Immature natural killer cell (primary cell): ENCODE measurements at places on chromosomes 2 and 18. TPM values are rescaled to one million over a fixed set of nuclear protein-coding genes. Genes with fewer than 3 reads are reported as not detected.

The CHST10 gene
- 7.1 TPM for polyA plus RNA-seq

The COLEC12 gene
- not detected for polyA plus RNA-seq

The PLGLB1 gene
- polyA plus RNA-seq: 0.67 TPM

The C2orf66 gene
- polyA plus RNA-seq: not detected

The CNDP1 gene
- not detected for polyA plus RNA-seq

The CRYGC gene
- not detected for polyA plus RNA-seq
